ENCODE measurements at places on chromosomes 7 and 10. TPM values are rescaled to one million over a fixed set of nuclear protein-coding genes. Genes with fewer than 3 reads are reported as not detected.
A peak's percentile ranks its signal among the peaks of the same experiment; 100 is the strongest.

The GSTO2 gene
- total RNA-seq = 1.6 TPM

The AS3MT gene
- 12.0 TPM for total RNA-seq

The DNAJC2 gene
- 14.0 TPM for total RNA-seq

The MYO1G gene
- total RNA-seq = 2.5 TPM

DNA sequence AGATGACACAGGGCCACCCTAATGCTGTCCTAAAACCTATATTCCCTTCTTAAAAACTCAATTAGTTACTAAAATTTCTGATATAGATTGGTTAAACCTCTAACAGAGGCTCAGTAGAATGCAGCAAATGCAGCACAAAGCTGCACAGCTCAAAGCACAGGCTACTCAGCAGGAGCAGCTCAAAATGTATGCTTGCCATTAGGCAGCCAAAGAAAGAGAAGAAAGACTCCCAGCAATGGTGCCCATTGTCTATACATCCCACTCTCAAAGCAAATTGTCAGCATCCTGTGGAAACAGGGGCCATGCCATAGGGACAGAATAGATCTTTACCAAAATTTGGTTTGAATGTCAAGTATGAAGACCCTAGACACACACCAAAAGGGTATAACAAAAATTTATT is 73.5 kb downstream of the TFPI2 start:
- no peak for DNase-seq

The PRSS37 gene
- not detected for total RNA-seq

DNA sequence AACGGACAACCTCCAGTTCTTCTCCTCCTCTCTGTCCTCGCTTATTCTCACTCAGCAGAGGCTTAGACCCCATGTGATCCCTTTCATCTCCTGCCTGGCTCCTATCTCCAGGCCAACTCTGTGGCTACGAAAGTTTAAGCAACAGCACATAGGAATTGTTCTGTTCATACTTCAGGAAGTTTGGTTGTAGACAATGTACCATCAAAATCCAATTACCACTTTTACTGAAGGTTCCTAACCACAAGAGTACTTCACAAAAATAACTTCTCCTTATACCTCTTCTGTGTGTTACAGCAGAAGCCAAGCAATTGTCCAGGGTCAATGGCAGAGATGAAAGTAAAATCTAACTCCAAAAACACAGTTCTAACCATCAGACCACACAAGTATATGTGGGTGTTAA is 80.0 kb downstream of the SLC25A13 start:
- DNase-seq = no peak

- peak; percentile 50 for DNase-seq
These were observed 51.2 kb upstream of the GTF2I start for GRCh38 chr7:74606101-74606908.

DNA sequence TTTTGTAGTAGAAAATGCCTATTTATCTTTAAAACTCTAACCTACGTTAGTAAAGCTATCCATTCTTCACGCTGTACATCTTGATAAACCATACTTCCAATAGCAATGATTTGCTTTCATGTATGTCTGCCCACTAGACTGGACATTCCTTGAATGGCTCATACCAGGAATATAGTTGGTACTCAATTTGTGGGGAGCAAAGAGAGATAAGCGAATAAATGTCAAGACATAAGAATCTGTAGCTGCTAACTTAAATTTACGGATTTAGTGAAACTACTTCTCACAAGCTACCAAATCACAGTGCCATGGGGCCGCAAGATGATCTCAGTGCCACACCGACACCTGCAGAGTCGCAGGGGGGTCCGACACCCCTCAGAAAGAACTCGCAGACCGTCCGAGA is 763 bp upstream of the RALA start:
- no peak for DNase-seq

GRCh38 chr7:105647591-105647990 is 66.3 kb upstream of the EFCAB10 start:
- no peak for DNase-seq

DNA sequence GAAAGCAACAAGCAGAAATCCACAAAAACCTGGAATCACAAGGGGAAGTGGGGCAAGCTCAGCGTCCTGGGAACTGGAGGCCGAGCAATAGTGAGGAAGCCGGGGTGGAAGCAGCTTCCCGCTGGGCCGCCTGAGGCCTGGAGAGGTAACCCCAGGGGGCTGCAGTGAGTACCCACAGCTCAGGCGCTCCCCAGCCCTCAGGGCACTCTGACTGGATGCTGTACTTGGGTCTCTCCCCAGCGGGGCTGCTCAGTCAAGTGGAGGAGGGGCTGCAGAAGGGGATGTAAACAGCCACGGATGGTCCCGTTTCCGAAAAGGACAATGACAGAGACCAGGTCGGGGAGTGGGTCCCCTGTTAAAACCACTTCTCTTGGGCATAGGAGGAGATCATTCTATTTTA is 50.3 kb downstream of the SLIT1 start:
- DNase-seq = no peak

DNA sequence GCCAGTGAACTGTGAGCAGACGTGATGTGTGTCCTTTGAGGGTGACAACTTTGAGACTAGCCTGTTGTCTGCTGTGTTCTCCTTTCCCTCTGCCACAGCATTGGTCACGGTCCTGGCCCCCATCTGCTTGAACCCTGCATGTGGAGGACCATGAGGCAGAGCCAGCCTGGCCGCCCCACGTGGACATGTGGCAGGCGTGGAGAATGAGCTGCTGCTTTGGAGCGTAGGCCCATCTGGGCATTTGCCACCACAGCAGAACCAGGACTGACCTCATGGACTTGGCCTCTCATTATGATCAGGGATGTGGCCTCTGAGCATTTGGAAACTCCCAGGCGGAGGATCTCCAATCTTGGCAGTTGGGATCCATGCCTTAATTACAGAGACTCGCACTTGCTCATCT is 448.5 kb downstream of the TCERG1L start:
- DNase-seq = no peak

- DNase-seq = no peak
These were observed 150.4 kb upstream of the GNAI1 start for GRCh38 chr7:79984210-79984609.

- DNase-seq = no peak
These were observed 46.8 kb downstream of the KCNH2 start for GRCh38 chr7:150931199-150931869.

The CDH23 gene
- total RNA-seq = 3.1 TPM

- DNase-seq = no peak
These were observed 36.0 kb upstream of the SRGN start for GRCh38 chr10:69051710-69052487.

The SPDYE2 gene
- not detected for total RNA-seq

The FZD8 gene
- total RNA-seq = 3.6 TPM

The LRGUK gene
- 0.22 TPM for total RNA-seq

The PTPRZ1 gene
- total RNA-seq = 0.86 TPM

The GRID2IP gene
- total RNA-seq = not detected

- no peak for DNase-seq
These were observed 125.7 kb upstream of the FAM3C start for GRCh38 chr7:121521711-121522400.

The PRR15 gene
- total RNA-seq = 0.23 TPM

The EMX2 gene
- not detected for total RNA-seq

DNA sequence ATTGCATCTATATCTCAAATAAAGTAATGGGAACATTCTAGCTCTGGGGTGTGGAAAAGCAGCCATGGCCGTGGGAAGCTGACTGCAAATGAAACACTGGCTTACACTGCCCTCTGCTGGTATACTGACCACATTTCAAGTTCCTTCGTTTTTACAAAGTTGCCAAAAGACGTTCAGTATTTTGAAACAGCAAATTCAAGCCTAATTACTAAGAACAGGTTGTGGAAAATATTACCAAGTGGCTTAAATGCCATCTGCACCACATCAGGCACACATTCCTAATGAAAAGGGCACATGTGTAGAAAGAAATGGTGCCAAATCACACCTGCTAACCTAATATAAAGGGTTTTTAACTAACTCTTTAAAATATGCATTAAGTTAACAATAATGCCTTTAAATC is 83.9 kb downstream of the JAZF1 start:
- DNase-seq = peak; percentile 63

GRCh38 chr10:131387018-131387529 is 75.6 kb upstream of the TCERG1L start:
- DNase-seq = no peak

Measured in heart right ventricle (tissue), 16 donors.